Cardiac atrium fibroblast (primary cell): ENCODE measurements at places on chromosomes 1 and 21. TPM values are rescaled to one million over a fixed set of nuclear protein-coding genes. Genes with fewer than 3 reads are reported as not detected.

The DRAXIN gene
- under 0.01 and 0.16 TPM in 2 replicates for total RNA-seq

The LCE1A gene
- not detected in 2 replicates for total RNA-seq

The MAP1LC3C gene
- total RNA-seq: 0.54 TPM in 1 of 2 replicates, not detected in the other

The CTXND2 gene
- total RNA-seq: not detected in 2 replicates

The GABRD gene
- total RNA-seq: not detected in 2 replicates

The DIRAS3 gene
- total RNA-seq: 1.8 and 8.3 TPM in 2 replicates

The PLPP3 gene
- 167 and 196 TPM in 2 replicates for total RNA-seq

The TLR5 gene
- under 0.01 and 0.16 TPM in 2 replicates for total RNA-seq

The TINAGL1 gene
- 24.0 and 28.0 TPM in 2 replicates for total RNA-seq

The EDN2 gene
- 0.81 TPM in 1 of 2 replicates, not detected in the other for total RNA-seq

The TCP10L gene
- not detected in 2 replicates for total RNA-seq

The PUSL1 gene
- total RNA-seq: 25.8 and 28.7 TPM in 2 replicates

The MFAP2 gene
- 20.6 and 38.1 TPM in 2 replicates for total RNA-seq

The SPATA45 gene
- not detected in 2 replicates for total RNA-seq

The SLAMF8 gene
- not detected in 2 replicates for total RNA-seq

The TMIGD3 gene
- total RNA-seq: not detected in 2 replicates

The ZSWIM5 gene
- under 0.01 and 0.16 TPM in 2 replicates for total RNA-seq

The ITLN2 gene
- total RNA-seq: not detected in 2 replicates

The SIM2 gene
- total RNA-seq: not detected in 2 replicates

The CD52 gene
- total RNA-seq: not detected in 2 replicates

The FAM151A gene
- total RNA-seq: not detected in 2 replicates

The FASLG gene
- total RNA-seq: not detected in 2 replicates

The LIN28A gene
- not detected in 2 replicates for total RNA-seq

The HOOK1 gene
- not detected in 2 replicates for total RNA-seq

The FAM20B gene
- total RNA-seq: 22.8 and 23.1 TPM in 2 replicates

The SLAMF1 gene
- 0.16 TPM in 1 of 2 replicates, not detected in the other for total RNA-seq

The SH3BGR gene
- total RNA-seq: 3.6 and 5.3 TPM in 2 replicates

The WNT3A gene
- total RNA-seq: not detected in 2 replicates

The AGO4 gene
- 4.1 and 5.1 TPM in 2 replicates for total RNA-seq

The E2F2 gene
- under 0.01 and 0.81 TPM in 2 replicates for total RNA-seq

The GJA5 gene
- total RNA-seq: 0.18 and 11.2 TPM in 2 replicates

The IFI44 gene
- 4.9 and 5.8 TPM in 2 replicates for total RNA-seq

The WNT9A gene
- 0.36 TPM in 1 of 2 replicates, not detected in the other for total RNA-seq

The UQCRHL gene
- total RNA-seq: 1.9 and 2.7 TPM in 2 replicates

The SPATA46 gene
- not detected in 2 replicates for total RNA-seq

The CSF1 gene
- total RNA-seq: 53.4 and 87.2 TPM in 2 replicates

The VAV3 gene
- total RNA-seq: 0.65 TPM in 1 of 2 replicates, not detected in the other

The FCGR3B gene
- not detected in 2 replicates for total RNA-seq

The IL19 gene
- not detected in 2 replicates for total RNA-seq

The MAP3K21 gene
- 0.65 TPM in 1 of 2 replicates, not detected in the other for total RNA-seq

The KAZN gene
- 2.8 and 7.6 TPM in 2 replicates for total RNA-seq

The ZNF648 gene
- total RNA-seq: not detected in 2 replicates

The LMOD1 gene
- 2.3 and 2.5 TPM in 2 replicates for total RNA-seq
